ENCODE measurements at places on chromosomes 4 and X. TPM values are rescaled to one million over a fixed set of nuclear protein-coding genes. Genes with fewer than 3 reads are reported as not detected.

Gene NSDHL
- total RNA-seq, result 13.3 TPM

Gene SLITRK2
- 1.1 TPM for total RNA-seq

Gene RHOH
- total RNA-seq, result 6.6 TPM

Gene SPIN2B
- 6.6 TPM for total RNA-seq

Gene NLGN4X
- total RNA-seq, result 1.4 TPM

Gene EDA2R
- total RNA-seq, result 2.9 TPM

Gene MAGEA12
- not detected for total RNA-seq

Gene FGA
- not detected for total RNA-seq

Gene BEX2
- 2.9 TPM for total RNA-seq

Gene HSD17B13
- 0.43 TPM for total RNA-seq

Gene CXCL11
- total RNA-seq, result 3.3 TPM

Gene RADX
- total RNA-seq, result 2.5 TPM

- no peak for DNase-seq
Observed at GRCh38 chr4:24137671-24138601, 248.1 kb upstream of the PPARGC1A start.

DNA sequence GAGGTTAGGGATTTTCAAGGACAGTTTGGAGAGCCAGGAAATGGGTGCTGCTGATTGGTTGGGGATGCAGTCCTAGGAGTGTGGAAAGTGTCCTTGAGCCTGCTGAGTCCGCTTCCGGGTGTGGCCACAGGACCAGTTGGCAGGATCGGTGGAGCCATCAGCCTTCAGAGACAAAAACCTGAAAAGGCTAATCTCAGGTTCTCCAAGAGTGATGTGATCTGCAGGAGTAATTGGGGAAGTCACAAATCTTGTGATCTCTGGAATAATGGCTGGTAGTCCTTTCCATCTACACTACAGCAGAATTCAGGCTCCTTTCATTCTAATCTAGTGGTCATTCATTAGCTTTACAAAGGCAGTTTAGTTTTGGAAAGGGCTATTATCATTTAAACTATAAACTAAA lies 55.9 kb upstream of the BMP2K start:
- no peak for DNase-seq

GRCh38 chr4:46886711-46887110 lies 22.3 kb downstream of the COX7B2 start:
- DNase-seq, result no peak

DNA sequence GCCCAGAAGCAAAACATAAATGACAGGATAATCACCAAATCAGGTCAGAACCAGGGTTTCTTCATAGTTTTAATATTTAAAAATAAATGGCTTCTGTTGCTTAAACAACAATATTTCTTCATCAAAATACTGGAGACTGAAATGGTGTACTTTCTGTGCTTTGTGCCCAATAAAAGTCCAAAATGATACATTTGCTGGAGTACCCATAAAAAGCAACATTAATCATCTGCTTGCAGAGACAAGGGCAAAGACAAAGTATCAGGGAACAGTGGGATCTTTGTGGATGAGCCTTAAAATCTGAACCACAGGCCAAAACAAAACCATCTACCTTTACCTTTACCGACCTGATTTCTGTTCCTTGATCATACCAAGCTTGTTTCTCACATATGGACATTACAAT lies 683.9 kb upstream of the ATOH1 start:
- no peak for DNase-seq

GRCh38 chr4:5479518-5480060 lies 228.8 kb downstream of the EVC2 start:
- no peak for DNase-seq

DNA sequence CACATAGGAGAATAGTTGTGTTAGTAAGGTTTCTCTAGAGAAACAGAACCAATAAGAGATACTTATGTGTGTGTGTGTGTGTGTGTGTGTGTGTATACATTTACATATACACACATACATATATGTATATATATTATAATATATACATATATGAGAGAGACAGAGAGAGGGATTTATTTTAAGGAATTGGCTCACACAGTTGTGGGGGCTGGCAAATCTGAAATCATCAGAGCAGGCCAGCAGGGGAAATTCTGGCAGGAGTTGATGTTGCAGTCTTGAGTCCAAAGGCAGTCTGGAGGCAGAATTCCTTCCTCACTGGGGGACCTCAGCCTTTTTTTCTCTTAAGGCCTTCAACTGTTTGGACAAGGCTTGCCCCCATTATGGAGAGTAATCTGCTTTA lies 38.6 kb upstream of the NHS start:
- no peak for DNase-seq

GRCh38 chr4:38030023-38030422 lies 69.8 kb downstream of the PTTG2 start:
- no peak for DNase-seq

- no peak for DNase-seq
Observed at GRCh38 chr4:14787894-14788293, 214.4 kb upstream of the CPEB2 start.

GRCh38 chr4:49063670-49064069 lies 77.6 kb downstream of the CWH43 start:
- no peak for DNase-seq

GRCh38 chr4:13922459-13922858 lies 294.9 kb upstream of the BOD1L1 start:
- no peak for DNase-seq

DNA sequence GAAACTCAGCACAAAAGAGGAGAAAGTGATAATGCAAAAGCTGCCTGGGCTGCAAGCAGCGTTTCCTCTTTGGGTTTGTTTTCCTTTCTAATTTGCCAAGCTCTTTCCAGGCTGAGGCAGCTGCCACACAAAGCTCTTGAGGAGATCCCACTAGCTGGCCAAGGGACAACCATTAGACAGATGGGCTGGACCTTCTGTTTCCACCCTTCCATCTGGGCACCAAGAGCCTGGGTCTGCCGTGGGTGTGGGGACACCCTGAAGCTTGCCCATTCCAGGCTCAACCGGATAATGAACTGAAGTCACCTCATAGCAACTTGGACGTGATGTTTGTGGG lies 194.6 kb upstream of the C1QTNF7 start:
- DNase-seq, result no peak

GRCh38 chr4:86928400-86929255 lies 6.2 kb upstream of the AFF1 start:
- no peak for DNase-seq

GRCh38 chr4:121950680-121951520 lies 960 bp downstream of the TRPC3 start:
- DNase-seq, result peak; percentile 18

- DNase-seq, result no peak
Observed at GRCh38 chr4:85092536-85092935, 126.0 kb upstream of the WDFY3 start.

DNA sequence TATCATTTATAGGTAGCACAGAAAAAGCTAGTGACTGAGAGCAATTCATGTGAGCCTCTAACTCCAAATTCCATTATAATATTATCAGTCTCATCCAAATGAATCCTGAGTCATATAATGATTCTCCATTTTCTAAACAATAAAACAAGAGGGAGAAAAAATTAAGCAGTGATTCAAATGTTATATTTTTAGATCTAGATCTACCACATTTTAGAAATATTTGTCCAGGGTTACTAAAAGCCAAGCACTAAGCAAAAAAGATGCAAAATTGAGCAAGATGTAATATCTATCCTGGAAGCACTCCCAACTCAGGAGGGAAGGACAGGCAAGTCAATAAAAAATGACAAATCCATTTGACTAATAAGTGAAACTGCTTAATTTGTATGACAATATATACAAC lies 172.8 kb downstream of the FBXW7 start:
- no peak for DNase-seq

GRCh38 chr4:1245481-1246051 lies 3.4 kb downstream of the CTBP1 start:
- no peak for DNase-seq

DNA sequence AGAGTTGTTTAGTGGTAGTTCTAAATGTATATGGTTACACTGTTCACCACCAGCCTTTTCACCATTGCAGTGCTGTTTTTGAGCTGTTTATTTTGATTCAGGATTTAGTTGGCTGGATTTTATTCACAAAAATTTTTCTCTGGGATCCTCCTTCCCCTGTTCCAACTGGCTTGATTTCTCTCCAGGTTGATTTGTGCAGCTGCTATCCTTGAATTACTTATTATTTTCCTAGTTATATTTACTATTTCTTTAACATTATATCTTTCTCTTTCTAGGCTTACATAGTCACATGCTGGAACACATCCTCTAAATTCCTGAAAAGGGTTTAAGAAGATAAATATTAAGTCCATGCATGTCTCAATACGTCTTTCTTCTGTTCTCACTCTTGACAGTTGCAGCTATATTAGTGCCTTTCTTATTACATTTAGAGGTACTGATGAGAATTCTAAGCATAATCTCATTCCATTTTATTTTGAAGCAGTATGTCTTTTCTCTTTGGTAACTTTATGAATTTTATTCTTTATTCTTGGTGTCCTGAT lies 82.2 kb downstream of the SUPT20HL2 start:
- DNase-seq, result no peak

DNA sequence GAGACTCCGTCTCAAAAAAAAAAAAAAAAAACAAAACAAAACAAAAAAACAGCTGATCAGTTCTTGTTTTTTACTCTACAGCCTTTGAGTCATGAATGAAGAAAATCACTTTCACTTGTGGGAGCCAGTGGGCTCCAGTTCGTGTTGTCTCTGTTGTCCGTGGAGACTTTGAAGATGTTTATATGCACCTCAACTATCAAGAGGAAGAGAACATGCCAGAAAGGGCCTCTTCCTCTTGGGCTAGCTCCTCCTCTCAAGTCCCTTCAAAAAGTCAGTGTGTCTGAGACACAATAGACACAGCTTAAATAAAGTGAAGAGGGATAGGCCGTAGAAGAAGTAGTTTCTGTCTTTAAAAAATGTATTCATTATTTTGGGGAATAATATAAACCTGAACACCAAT lies 182.7 kb downstream of the KDR start:
- DNase-seq, result no peak

DNA sequence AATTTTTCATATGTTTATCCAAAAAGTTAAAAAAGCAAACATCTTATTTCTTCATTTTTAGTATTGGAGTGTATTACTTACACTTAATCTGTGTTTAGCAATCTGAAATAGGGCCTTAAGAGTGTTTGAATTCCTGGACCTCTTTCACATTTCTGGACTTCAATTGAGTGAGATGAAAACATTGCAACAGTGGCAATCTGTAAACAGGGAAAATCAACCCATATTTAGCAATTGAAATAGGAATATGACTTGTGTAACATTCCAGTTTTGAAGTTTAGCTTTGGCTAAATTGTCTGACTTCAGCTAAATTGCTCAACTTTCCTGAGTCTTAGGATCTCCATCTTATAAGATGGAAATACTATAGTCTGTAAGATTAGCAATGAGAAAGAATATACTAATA lies 34.6 kb upstream of the FHL1 start:
- no peak for DNase-seq

DNA sequence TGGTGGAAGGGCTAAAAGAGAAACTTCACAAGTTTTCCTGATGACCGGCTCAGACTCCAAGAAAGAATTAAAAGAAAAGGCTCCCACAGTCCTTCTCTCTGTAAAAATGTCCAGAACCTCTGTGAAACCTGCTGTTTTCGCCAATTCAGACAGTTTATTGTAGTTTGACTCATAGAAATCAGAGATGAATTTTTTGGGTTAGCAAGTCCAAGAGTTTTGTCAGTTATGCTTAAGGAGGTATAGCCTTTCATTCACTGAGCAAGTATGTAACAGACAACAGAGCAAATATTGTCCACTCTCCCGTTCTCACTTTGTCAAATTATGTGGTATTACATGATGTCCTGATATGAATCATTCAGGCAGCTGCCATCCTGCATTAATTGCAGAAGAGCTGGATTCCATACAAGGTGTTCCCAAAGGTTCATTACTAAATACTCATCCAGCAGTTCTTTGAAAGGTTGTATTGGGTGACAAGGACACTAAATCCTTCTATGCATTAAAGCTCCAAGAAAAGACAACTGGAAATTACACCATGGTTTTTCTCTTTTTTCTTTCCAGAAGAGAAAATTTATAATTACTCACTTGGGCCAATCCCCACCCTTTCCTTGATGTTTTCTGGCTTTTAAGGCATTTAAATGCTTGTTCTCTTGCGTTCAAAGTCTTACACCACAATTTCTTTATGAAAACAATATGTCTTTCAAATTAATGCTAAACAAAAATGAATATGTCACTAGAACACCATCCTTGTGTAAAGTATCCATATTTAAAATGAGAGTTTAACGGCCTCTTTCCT lies 30.0 kb upstream of the PLAC1 start:
- no peak for DNase-seq

GRCh38 chr4:176708771-176709311 lies 83.9 kb downstream of the VEGFC start:
- DNase-seq, result no peak

GRCh38 chr4:148069895-148070178 lies 337.9 kb downstream of the ARHGAP10 start:
- no peak for DNase-seq

- DNase-seq, result no peak
Observed at GRCh38 chr4:68904786-68905185, 46.8 kb downstream of the UGT2A3 start.

DNA sequence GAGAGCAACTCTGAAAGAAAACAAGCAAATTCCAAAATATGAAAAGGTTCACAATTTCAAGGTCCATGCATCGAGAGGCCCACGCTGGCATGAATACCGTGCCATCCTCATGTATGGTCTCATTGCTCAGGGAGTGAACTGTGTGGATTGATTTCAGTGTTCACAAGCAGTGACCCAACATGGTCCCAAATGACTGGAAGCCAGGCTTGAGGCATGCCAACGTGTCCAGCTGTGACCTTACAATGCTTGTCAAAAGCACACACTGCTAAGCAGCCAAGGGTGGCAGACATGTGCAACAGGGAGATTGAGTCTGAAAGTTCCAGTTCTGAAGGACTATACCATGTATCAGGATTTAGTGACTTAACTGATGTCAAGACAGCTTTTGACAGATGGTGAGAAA lies 58.7 kb upstream of the CLDN24 start:
- no peak for DNase-seq

DNA sequence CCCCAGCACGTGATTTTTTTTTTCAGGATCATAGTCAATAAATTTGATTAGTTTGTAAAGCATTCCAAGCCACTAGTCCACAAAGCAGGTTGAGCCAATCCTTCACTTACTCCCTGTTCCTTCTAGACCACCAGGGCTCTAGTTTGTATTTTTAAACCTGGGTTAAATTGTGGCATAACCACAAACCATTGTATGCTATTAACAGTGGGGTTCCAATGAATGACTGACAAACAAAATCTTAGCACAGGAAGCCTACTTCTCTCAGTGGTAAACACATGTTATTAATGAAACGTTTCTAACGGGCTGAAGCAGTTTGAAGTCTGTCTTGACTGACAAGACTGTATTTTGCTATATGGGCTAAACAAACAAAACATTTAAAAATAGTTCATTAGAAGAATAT lies 48.6 kb upstream of the GYPA start:
- no peak for DNase-seq

GRCh38 chr4:1792832-1793495 lies at the start of gene FGFR3:
TSS of gene FGFR3 (plus strand) at chr4:1793293. CDS start at chr4:1793935, 642 bp downstream.
- peak; percentile 58 for DNase-seq

GRCh38 chrX:44843318-44843702 lies 511 bp upstream of the DUSP21 start:
- no peak for DNase-seq

DNA sequence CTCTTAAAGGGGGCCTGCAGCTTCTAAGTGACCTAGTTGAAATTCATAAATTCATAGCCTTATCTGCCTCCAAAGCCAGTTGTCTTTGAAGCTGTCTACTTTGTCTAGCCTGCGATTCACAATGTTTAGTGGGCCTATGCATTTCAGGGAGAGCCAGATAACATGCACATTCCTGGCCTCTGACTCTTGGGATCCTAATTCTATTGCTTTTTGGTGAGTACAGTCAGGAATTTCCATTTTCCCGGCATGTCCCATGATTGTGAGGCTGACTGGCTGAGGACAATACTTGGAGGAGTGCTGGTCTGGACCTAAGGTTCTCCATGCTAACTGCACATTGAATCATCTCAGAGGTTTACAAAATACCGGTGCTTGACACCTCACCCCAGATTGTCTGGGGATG lies 155.0 kb downstream of the MSL3 start:
- DNase-seq, result no peak
